Activated CD4-positive, alpha-beta T cell treated with anti-CD3 and anti-CD28 coated beads for 36 hours (primary cell): ENCODE measurements at places on chromosomes 5 and 9.
A peak's percentile ranks its signal among the peaks of the same experiment; 100 is the strongest.

- no peak for DNase-seq
Observed at GRCh38 chr9:81108821-81109220, 580.5 kb downstream of the TLE1 start.

GRCh38 chr9:89496645-89497256, 1.2 kb downstream of the SEMA4D start:
- peak; percentile 70 for DNase-seq

- no peak for DNase-seq
Observed at GRCh38 chr5:163649514-163649913, 144.1 kb downstream of the MAT2B start.

GRCh38 chr5:55773057-55773456, 35.2 kb downstream of the DDX4 start:
- no peak for DNase-seq

GRCh38 chr9:85212887-85213286, 528.9 kb downstream of the AGTPBP1 start:
- DNase-seq = peak; percentile 55

DNA sequence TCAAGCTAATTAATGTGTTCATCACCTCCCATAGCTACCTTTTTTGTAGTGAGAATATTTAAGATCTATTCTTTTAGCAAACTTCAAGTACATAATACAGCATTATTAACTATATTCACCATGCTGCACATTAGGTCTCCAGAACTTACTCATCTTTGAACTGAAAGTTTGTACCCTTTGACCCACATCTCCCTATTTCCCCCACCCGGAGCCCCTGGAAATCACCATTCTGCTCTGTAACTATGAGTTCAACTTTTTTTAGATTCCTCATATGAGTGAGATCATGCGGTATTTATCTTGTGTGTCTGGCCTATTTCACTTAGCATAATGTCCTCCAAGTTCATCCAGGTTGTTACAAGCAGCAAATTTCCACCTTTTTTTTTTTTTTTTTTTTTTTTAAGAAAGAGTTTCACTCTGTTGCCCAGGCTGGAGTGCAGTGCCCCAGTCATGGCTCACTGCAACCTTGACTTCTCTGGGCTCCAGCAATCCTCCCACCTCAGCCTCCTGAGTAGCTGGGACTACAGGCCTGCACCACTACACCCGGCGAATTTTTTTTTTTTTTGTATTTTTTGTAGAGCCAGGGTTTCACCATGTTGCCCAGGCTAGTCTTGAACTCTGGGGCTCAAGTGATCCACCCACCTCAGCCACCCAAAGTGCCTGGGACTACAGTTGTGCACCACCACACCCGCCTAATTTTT, 100.4 kb upstream of the SAP30L start:
- DNase-seq = no peak

DNA sequence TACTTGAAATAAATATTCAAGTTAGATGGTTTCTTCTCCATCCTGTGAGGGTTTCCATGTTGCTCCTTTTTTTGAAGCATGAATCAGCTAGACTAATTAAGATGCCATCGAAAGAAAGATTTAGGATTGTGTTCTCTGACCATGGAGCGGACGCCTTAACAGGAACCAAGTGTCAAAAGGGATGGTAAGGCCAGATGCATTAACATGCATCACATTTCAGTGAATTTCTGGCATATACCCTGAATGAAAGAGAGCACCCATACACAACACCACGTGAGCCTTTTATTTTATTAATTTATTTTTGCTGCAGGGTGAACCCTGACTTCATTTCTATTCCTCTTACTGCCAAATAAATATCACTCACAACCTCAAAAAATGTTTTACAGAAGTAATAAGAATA, 1045.3 kb upstream of the ARRDC3 start:
- DNase-seq = no peak

- DNase-seq = no peak
Observed at GRCh38 chr5:111930449-111930848, 173.5 kb upstream of the NREP start.

GRCh38 chr5:170923910-170924620, 62.2 kb downstream of the RANBP17 start:
- no peak for DNase-seq

- no peak for DNase-seq
Observed at GRCh38 chr5:56170557-56170956, 62.6 kb downstream of the ANKRD55 start.

DNA sequence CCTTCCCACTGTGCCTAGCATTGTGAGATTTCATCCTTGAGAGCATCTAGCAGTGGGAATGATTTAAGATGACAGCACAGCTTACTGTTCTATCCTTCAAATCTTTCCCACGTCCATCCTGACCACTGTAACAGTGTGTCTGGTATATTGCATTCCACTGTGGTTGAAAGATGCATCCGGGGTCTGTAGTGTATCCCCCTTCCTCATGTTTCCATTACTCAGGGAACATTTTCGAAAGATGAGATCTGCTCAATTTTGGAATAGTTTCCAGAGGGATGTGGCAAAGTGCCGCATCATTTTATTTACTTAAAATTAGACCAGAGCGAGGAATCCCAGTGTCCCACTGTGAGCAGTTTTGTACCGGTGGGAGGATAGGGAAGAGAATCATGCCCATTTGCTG, 407.1 kb upstream of the PAPPA start:
- DNase-seq = no peak

DNA sequence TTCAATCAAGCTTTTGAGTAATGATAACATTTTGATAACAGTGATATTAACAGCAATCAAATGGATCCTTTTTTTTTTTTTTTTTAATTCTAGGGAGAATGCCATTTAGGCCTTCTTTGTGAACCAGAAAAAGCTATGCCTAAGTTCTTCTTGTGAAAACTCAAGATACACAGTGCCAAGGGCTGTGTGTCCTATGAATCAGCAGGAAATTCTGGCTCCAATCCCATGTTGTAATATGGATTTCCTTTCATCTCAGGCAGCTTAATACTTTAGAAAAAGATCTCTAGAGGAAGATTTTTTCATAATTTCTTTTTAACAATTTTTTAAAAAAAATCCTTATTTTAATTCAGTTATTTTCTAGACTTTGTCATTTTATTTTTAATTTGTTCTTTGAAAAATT, 96.1 kb downstream of the NUDT12 start:
- DNase-seq = no peak

DNA sequence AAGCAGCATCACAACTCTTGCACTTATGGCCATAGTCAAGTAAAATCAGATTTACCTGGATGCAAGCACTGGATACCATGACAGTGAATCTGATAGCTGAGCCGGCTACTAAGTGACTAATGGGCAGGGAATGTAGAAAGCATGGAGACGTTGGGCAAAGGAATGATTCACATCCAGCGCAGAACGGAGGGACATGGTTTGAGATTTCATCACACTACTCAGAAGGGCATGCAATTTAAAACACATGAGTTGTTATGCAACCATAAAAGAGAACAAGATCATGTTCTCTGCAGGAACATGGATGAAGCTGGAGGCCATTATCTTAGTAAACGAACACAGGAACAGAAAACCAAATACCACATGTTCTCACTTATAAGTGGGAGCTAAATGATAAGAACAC, 169.1 kb upstream of the PIK3R1 start:
- no peak for DNase-seq

GRCh38 chr5:143350751-143351602, 52.5 kb downstream of the NR3C1 start:
- peak; percentile 20 for DNase-seq

GRCh38 chr9:68643901-68644809, 60.9 kb upstream of the PIP5K1B start:
- DNase-seq = no peak

GRCh38 chr5:142466195-142466971, 141.6 kb upstream of the SPRY4 start:
- no peak for DNase-seq

- DNase-seq = no peak
Observed at GRCh38 chr9:81573415-81574321, 115.7 kb downstream of the TLE1 start.

GRCh38 chr9:34589636-34590380, at the start of gene CNTFR:
TSS of gene CNTFR (minus strand) at chr9:34589724. CDS start at chr9:34568981, 20,743 bp downstream.
- peak; percentile 55 for DNase-seq

GRCh38 chr5:58012102-58012501, 447.8 kb downstream of the PLK2 start:
- DNase-seq = no peak

- DNase-seq = no peak
Observed at GRCh38 chr5:114018186-114018585, 343.7 kb upstream of the KCNN2 start.

DNA sequence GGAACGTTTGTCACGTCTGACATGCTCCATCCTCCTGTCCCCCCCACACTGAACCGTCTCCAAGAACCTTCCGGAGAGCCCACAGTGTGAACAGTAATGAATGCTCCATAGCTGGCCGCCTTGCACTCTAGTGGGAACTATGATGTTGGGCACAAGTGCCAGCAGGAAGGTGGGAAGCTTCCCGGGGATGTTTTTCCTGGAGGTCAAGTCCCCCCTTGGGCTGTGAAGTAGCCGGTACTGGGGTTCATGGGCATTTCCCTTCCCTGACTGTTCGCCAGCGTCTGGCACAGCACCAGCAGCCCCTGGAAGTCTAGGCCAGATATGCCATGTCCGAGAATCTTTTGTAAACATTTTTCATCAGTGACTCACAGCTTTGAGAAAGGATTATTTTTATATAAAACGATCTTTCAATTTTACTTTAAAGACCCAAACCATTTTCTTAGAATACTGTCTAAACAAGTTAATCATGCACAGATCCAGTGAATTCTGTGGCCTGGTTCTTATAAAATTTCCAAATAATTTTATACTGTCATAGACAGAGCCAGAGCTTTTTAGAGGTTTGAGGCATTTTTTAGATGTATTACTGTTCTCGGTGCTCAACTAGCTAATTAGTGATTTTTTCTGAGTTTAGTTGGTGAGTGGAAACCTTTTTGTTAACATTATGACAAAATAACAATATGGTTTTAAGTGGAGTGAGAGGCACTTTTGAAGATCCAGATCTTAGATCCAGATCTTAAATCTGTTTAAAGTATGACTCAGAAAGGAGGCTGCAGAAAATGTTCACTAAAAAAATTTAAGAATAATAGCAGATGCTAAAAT, 11.6 kb downstream of the ABL1 start:
- DNase-seq = no peak

GRCh38 chr9:84212246-84212645, 128.3 kb downstream of the SLC28A3 start:
- DNase-seq = no peak

DNA sequence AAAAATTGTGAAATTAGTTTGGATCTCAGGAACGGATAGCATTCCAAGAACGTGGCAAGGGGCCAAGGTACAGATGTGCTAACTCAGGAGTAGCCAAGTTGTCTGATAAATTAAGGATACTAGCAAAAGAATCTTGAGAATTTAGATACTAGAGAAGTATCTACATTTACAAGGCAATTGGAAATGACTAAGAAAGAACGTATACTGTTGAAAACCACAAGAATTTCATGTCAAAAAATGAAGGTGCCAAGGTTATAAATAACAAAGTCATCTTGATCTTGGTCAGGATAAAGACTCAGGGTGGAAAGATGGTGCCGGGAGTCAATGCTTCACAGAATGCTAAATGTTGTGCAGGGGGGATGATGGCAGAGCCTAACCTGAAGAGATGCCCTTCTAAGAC, 19.2 kb downstream of the CAPSL start:
- peak; percentile 46 for DNase-seq

GRCh38 chr5:138352722-138353559, 456 bp downstream of the KDM3B start:
- peak; percentile 84 for DNase-seq

- DNase-seq = no peak
Observed at GRCh38 chr5:62317810-62318209, 11.8 kb downstream of the KIF2A start.

DNA sequence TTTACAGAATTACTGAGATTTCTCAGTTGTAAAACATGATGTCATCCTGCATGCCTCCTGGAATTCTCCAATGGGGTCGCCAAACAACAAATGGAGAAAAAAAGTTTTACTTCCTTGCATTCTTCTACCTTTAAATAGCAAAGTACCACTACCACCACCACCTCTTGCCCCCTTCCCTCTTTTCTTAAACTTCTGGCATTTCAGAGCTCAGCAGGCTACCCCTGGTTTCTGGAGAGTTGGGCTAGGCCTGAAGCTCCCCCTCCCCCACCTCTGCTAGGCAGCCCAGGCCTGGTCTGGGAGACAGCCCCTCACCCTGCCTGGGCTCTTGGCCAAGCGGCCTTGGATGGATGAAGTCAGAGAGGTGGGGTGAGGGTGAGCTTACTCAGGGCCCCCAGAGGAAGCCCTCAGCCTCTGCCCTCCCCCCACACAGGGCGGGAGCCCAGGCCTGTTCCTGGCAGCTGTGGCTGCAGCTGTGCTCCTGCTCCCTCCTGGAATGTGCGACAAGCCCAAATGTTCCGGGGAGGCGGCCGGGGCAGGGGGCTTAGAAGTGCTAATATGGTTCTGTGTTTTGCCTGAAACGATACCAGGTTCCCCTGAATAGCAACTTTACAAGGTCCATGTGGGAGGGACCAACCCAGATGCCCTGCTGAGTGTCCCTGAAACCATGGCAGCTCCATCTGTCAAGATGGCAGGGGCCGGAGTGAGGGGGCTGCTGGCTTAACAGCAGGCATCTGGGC, 6.0 kb upstream of the CCIN start:
- no peak for DNase-seq

DNA sequence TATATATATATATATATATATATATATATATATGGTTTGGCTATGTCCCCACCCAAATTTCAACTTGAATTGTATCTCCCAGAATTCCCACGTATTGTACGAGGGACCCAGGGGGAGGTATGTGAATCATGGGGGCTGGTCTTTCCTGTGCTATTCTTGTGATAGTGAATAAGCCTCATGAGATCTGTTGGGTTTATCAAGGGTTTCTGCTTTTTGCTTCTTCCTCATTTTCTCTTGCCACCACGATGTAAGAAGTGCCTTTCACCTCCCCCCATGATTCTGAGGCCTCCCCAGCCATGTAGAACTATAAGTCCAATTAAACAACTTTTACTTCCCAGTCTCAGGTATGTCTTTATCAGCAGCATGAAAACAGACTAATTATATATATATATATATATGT, 52.3 kb upstream of the ADAMTS2 start:
- no peak for DNase-seq

DNA sequence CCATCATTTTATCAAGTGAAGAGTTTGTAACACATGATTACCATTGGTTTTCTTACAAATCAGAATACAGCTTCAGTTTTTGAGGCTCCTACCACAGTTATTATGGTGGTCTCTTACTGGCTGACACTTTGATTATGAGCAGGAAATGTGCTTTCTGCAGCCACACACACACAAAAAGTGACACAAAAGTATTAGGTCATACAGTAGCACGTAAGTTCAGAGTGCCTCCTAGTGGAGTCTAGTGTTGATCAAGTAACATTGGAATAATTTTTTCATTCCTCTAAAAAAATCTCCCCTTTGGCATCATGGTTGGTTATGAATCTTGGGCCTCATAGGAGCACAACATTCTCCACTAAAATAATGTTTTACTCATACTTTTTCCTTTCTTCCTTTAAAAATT, 37.6 kb downstream of the PAM start:
- no peak for DNase-seq
